ENCODE measurements at places on chromosomes 4 and X.

GRCh38 chr4:182918044-182918607, 940 bp upstream of the DCTD start:
- no peak for DNase-seq

DNA sequence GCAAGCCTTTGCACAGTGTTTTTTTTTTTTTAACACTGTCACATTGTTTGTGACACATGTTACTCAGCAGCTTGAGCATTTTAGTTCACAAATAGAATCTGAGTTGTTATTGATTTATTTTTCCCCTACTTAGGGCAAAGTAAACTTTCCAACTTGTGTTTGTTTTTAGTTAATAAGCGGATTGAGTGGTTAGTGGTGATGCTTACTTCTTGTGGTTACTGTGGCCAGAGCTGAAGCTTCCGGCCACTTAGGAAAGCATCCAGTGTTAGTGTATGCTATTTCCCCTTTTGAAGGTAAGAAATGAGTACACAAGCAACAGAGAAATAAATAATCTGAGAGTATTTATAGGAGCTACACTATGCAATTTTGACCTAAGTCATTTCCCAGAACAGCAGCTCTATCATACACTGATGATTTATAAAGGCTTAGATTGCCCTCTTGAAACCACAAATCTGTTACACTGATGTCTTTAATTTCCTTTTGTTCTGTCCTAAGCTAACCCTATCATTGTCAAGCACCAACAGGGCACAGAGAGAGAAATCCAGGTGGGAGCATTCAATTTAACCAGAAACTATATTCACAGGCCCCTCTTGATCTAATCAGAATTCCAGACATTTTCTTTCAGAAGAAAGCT, 2464.6 kb downstream of the PCDH7 start:
- no peak for DNase-seq

- no peak for DNase-seq
Measured at GRCh38 chr4:29307256-29307655, 1412.9 kb upstream of the PCDH7 start.

GRCh38 chrX:148700021-148700420, 199.6 kb downstream of the AFF2 start:
- DNase-seq = no peak

- no peak for DNase-seq
Measured at GRCh38 chrX:73561801-73562200, 1.2 kb upstream of the CHIC1 start.

GRCh38 chr4:90127706-90128345, 632 bp downstream of the CCSER1 start:
- no peak for DNase-seq

- DNase-seq = no peak
Measured at GRCh38 chrX:43166874-43167273, 388.9 kb upstream of the PPP1R2C start.

GRCh38 chr4:22500128-22500611, 15.7 kb downstream of the ADGRA3 start:
- DNase-seq = no peak

DNA sequence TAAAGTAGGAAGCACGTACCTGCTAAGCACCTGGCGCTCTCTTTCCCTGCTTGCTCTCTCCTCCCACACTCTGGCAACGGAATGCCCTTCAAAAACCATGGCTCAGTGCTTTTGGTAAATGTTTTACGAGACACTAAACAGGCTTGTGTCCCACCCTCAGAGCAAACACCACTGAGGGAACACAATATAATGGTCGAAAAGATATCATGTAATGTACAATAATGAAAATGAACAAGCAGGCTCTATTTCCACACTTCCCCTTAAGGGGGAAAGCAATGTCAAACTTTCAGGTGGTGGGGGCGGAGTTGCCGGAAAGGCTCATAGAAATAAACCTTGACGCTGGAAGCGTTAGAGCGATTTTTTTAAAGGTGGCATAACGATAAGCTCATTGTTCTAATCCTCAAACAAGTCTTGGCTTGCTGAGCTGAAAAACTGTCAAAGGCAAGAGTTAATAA, 115.1 kb downstream of the RBM47 start:
- DNase-seq = no peak

DNA sequence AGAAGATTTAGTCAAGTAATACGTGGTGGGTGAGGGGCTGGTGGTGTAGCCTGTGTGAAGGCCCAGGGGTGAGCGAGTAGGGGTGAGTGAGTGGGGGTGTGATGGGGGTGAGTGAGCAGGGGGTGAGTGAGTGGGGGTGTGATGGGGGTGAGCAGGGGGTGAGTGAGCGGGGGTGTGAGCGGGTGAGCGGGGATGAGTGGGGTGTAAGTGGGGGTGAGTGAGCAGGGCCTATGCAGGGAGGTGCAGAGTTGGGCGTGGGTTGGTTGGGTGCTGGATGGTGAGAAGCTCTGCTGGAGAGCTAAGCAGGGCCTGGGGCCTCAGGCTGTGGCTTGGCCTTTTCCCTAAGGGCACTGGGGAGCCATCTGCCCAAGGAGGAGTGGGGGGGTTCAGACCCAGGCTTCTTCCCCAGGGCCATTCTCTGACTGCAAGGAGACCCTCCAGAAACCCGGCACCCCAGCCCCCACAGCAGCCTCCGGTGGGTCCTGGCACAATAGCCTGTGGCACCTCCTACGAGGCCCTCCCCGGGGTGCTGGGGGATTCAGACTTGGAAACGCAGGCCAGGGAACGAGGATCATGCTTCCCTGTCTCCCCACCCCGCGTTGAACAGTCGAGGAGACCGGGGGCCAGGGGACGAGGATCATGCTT, 30.4 kb downstream of the SH3TC1 start:
- DNase-seq = no peak

DNA sequence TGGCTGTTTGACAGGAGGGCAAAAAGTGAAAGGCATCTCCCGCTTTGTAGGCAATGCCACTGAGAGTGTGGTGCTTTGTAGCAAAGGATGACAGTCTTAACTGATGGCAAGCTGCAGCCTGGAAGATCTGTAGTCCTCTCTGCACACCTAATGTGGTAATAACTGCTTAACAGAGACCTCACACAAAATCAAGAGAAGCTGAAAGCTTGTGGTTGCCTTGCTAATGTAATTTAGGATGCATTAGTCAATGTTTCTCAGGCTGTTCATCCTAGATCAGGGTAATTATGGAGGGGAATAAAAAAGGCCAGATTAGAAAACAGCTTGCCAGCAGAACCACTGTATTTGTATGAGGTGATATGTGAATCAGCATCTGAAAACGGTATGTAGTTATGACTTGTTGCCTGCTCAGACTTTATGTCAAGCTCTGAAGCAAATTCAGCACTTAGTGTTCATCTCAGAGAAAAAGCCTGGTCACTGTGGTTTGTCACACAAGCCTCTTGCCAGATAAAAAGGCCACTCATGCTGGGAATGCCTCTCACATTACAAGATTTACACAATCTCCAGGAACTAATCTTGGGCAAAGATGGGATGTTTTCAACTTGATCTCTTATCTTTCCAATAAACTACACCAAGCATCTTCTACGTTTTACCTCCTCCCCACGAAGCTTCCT, 130.8 kb downstream of the ENOX2 start:
- no peak for DNase-seq

DNA sequence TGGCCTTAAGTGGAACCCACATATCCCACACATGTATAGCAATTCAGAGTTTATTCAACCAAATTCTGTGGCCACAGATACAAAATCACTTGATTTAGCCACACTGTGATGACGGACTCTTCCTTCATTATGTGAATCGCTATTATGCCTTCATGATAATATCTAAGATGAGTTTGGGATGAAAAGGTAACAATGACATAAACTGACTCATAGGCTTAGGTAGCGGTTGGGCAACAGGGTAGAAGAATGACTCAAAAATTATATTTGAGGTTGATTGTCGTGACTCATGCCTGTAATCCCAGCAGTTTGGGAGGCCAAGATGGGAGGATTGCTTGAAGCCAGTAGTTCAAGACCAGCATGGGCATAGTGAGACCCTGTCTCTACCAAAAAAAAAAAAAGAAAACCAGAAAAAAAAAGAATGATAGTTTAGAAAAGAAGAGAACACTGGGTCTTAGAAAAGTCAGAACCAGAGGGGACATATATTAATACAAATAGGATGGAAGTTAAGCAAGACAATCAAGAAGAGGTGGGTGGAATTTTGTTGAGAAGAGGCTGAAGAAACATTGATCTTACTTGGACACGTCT, 70.4 kb upstream of the USP9X start:
- no peak for DNase-seq

DNA sequence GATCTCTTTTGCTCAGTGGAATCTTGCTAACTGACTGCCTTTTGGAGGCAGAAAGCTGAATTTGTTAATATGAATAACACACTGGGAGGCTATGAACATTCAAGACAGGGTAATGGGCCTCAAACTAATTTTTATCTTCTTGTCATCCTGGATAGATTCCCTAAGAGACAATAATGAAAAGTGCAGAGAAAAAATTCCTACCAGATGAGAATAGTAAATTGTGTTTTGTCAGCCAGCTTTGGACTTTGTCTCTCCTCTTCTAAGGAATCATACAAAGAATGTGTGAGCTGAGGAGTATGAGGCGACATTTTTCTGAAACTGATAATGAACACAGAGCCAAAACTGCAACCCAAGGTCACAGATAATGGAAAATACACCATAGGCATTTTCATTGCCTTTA, 649.3 kb downstream of the IQCM start:
- no peak for DNase-seq

- DNase-seq = no peak
Measured at GRCh38 chr4:142480244-142480643, 365.9 kb downstream of the INPP4B start.

- no peak for DNase-seq
Measured at GRCh38 chr4:173535957-173536356, 5.9 kb upstream of the HAND2 start.

GRCh38 chrX:74853255-74853654, 72.0 kb downstream of the NEXMIF start:
- DNase-seq = no peak
